ENCODE measurements at places on chromosomes 11 and 22. TPM values are rescaled to one million over a fixed set of nuclear protein-coding genes. Genes with fewer than 3 reads are reported as not detected.

DNA sequence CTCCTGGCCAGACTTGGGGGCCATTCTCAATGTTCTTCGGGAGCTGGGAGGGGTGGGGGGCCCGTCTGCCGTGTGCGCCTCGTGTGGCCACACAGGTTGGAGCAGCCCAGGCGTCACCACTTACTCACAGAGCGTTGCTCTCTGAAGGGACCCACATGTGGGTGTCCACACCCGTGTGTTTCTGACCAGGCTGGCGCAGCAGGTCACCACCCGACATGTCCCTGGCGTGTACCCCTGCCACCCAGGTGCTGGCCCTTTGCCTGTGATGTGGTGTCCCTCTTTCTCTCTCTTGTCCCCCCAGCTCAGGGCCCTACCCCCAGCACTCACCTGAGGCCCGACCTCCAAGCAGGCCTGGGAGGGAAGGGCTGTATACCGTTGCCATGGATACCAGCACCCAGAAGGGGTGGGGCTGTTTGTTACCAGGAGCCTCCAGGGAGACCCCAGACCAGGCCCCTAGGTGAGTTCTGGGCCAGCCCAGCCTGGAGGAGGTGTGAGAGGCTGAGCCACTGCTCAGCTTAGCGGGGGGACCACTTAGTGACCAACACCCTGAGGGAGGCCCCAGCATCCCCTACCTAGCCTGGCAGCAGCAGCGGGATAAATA is 1.4 kb downstream of the LMNTD2 start:
- no peak for DNase-seq

DNA sequence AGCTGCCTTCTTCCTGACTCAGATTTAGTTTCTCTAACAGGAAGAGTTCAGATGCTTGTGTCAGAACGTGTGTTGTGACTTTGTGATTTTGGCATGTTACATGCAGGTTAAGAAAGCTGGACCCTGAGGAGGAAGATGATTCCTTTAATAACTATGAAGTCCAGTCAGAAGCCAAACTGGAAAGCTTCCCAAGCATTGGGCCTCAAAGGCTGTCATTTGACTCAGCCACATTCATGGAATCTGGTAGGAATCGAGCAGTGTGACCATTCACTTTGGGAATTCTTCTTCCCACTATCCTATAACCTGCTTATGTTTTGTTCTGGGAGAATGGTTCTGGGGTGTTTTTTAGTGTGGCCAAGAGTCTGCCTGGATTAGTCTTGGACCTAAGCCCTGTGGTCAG is 48.0 kb downstream of the CABIN1 start:
- DNase-seq: no peak

Gene GCAT
- total RNA-seq: 43.0 TPM

Gene VPS51
- total RNA-seq: 43.4 TPM

- no peak for DNase-seq
Measured at GRCh38 chr11:121895919-121896318, 220.1 kb downstream of the BLID start.

DNA sequence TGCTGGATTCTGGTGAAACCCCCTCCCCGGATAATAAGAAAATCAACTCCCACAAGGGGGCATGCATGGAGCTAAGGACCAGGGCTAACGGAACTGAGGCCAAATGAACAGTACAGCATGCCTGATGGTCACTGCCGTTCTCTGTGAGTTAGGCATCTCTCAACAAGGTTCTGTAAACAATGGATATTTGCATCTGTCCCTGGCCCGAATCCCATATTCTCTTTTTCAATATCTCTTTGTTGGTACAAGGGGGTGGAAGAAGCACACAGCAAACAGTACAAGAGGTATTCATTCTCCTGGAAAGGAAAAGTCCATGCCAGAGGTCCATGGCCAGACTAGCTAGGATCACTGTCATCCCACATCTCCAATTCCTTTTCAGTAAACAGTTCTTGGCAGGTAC is 32.2 kb upstream of the APOA1 start:
- DNase-seq: no peak

DNA sequence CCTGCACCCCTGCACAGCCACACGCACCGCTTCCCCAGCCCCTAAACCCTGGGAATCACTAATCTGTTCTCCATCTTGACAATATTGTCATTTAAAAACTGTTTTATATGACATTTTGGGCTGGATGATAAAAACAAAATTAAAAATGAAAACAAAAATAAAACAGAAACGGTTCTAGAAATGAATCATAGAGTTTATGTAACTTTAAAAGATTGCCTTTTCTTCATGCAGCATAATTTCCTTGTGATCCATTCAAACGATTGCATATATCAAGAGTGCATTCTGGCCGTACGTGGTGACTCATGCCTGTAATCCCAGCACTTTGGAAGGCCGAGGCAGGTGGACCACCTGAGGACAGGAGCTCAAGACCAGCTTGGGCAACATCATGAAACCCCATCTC is 6.6 kb upstream of the FAM118A start:
- no peak for DNase-seq

Gene CSNK2A3
- 0.49 TPM for total RNA-seq

DNA sequence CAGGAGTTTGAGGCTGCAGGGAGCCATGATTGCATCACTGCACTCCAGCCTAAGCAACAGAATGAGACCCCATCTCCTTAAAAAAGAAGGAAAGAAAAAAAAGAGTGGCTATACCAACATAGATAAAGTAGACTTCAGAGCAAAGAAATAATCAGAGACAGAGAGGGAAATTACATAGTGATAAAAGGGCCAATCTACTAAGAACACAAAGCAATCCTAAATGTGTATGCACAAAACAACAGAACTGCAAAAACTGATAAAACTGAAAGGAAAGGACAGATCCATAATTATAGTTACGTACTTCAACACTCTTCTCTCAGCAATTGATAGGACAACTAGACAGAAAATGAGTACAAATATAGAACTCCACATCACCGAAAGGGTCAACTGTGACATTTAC is 17.8 kb upstream of the OR2AT4 start:
- DNase-seq: no peak

Gene MMP27
- 0.11 TPM for total RNA-seq

DNA sequence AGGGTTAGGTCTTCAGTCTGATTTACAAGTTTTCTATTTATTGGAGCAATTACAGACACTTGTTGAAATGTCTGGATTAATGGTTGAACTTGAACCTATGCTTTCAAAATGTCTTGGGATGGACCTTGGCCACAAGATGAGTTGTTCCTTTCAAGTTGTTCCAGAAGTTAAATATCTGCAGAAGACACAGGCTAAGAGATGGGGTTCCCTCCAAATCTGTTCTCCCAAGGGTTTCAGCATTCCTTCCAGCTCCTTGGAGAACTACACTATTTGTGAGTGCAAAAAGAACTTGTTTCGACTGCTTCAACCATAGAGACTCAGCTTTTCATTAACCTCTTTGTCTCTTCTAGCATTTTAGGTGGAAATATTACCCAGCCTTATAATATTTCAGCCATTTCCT is 189.0 kb upstream of the BLID start:
- DNase-seq: no peak

Gene OR5A1
- total RNA-seq: not detected

Gene TREH
- total RNA-seq: 2.9 TPM

Gene TEX54
- total RNA-seq: not detected

Gene SCUBE1
- 3.5 TPM for total RNA-seq

DNA sequence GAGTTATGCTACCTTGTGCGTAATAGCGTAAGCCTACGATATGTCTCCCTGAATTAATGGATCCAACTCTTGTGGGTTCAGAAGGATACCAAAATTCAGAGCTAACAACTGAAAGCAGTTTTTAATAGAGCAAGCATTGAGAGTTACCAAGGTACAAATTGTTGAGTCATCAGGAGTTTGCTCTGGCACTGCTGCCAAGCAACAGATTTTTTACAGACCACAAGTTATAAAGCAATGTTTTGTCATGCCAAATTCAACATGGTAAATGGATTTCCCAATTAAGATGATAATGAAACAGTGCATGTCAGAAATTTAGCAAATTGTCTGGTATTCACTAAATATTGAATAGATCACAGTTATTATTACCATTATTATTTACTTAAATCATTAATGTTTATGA is 295.6 kb downstream of the NELL1 start:
- DNase-seq: no peak

DNA sequence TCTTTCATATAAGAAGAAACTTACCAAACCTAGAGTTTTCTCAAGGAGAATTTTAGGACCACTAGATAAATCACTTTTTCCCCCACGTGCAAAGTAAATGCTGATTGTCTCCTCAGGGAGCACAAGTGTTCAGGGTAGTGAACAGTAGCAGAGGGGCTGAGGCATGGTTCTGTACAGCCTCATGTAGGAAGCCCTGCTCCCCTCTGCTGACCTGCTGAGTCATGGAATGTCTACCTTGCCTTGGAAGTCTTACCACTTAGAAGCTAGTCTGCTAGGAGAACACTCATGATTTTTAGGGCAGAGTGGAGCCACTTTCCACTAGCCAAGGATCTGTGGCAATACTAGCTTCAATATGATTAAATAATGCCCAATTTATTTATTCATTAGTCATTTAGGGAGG is 2120.6 kb upstream of the RAG2 start:
- no peak for DNase-seq

- DNase-seq: no peak
Measured at GRCh38 chr11:78800096-78800690, 225.5 kb upstream of the NARS2 start.

Gene ETS1
- 14.2 TPM for total RNA-seq

Gene KCNQ1
- total RNA-seq: 2.4 TPM

Gene SHANK2
- 28.6 TPM for total RNA-seq

DNA sequence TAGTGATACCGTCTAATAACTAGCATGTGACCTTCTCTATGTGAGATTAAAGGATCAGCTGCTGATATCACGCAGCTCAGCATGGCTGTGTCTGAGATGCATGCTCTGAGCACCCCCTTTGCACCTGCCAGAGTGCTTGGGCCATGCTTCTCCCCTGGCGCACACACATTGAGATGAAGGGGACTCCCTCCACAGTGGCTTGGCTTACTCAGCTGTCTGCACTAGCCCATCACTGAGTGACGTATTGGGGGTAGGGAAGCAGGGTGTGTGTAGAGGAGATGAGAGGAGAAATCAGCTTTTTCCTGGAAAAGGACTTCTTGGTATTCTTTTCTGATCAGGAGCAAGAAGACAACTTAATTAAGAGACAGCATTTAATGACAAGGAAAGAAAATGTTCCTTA is 216.5 kb downstream of the BLID start:
- DNase-seq: no peak

- no peak for DNase-seq
Measured at GRCh38 chr22:48869161-48869560, 958.5 kb downstream of the BRD1 start.

Gene MRGPRF
- total RNA-seq: 2.0 TPM

- DNase-seq: no peak
Measured at GRCh38 chr22:32050678-32051515, 7.8 kb downstream of the SLC5A1 start.

- no peak for DNase-seq
Measured at GRCh38 chr11:117597071-117597470, 199.9 kb downstream of the DSCAML1 start.

DNA sequence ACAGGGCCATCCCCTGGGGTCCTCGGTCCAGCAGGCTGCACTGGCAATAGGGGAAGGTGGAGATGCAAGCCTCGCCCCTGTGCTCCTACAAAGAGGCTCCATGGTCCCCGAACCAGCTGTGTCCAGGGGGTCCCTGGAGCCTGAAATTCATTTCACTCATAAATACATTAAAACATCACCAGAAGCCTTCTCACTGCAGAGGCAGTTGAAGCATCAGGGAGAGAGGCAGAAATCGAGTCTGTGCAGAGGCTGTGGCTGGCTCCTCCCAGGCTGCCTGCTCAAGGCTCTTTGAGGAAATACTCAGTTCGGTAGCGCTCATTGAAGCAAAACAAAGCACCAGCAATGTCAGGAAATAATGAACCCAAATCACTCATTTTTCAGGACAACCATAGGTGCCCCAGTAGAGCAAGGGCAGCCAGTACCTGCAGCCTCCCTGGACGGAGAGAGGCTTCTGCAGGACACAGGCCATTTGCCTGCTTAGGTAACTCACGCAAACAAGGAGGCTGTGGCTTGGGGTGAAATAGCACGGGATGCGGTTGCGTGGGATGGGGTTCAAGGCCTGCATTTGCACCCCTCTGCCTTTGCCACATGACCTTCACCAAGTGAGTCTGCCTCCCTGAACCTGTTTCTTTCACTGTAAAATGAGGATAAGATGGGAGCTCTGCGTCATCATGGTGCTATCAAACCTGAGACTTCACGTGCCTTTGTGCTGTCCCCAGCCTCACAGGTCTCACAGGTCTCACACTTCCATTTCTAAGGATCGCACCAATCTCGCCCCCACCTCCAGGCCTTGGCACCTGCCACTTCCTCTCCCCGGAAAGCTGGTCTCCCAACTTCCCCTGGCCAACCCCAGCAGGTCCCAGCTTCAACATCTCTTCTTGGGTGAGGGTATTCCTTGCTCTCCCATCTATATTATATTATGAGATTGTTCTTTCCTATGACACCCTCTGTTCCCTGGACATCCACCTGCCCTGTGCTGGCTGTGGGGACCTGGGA is 84.3 kb upstream of the SHISAL1 start:
- DNase-seq: peak; percentile 26

- no peak for DNase-seq
Measured at GRCh38 chr11:26621132-26621531, 49.1 kb upstream of the MUC15 start.

GRCh38 chr22:41772198-41772597 is 28.3 kb upstream of the CCDC134 start:
- DNase-seq: no peak

Gene CLTCL1
- 4.1 TPM for total RNA-seq

- peak; percentile 31 for DNase-seq
Measured at GRCh38 chr11:119787074-119787461, 58.1 kb upstream of the NECTIN1 start.

GRCh38 chr11:17746096-17746495 is 11.5 kb downstream of the KCNC1 start:
- no peak for DNase-seq

DNA sequence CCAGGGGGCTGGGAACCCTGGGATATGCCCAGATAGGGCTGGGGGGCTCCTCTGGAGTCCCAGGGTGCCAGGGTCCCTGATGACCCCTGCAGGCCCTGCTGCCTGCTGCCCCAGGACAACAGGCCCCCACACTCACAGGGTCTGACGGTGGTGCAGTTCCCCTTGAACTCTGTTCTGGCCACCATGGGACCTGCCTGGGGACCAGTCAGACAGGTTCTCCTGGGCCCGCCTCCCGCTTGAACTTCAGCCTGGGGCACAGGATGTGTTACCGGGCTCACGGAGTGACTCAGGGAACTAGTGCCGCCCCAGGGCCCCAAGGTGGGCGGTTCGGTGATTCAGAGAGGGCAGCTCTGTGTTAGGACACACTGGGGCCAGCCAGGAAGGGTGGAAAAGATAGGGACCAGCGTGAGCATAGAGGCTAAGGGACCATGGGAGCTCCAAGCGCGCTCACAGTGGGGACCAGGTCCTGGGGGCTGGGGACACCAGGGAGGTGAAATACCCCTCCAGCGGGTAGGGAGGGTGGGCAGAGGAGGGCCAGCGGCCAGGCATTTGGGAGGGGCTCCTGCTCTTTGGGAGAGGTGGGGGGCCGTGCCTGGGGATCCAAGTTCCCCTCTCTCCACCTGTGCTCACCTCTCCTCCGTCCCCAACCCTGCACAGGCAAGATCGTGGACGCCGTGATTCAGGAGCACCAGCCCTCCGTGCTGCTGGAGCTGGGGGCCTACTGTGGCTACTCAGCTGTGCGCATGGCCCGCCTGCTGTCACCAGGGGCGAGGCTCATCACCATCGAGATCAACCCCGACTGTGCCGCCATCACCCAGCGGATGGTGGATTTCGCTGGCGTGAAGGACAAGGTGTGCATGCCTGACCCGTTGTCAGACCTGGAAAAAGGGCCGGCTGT is 21.5 kb upstream of the TXNRD2 start:
- DNase-seq: peak; percentile 87

GRCh38 chr22:38124236-38124974 is 13.9 kb upstream of the BAIAP2L2 start:
- DNase-seq: no peak

Measured in right lobe of liver (tissue), 6 donors.